Liver (tissue), 10 donors: ENCODE measurements at places on chromosomes 16 and 17. TPM values are rescaled to one million over a fixed set of nuclear protein-coding genes. Genes with fewer than 3 reads are reported as not detected.

DNA sequence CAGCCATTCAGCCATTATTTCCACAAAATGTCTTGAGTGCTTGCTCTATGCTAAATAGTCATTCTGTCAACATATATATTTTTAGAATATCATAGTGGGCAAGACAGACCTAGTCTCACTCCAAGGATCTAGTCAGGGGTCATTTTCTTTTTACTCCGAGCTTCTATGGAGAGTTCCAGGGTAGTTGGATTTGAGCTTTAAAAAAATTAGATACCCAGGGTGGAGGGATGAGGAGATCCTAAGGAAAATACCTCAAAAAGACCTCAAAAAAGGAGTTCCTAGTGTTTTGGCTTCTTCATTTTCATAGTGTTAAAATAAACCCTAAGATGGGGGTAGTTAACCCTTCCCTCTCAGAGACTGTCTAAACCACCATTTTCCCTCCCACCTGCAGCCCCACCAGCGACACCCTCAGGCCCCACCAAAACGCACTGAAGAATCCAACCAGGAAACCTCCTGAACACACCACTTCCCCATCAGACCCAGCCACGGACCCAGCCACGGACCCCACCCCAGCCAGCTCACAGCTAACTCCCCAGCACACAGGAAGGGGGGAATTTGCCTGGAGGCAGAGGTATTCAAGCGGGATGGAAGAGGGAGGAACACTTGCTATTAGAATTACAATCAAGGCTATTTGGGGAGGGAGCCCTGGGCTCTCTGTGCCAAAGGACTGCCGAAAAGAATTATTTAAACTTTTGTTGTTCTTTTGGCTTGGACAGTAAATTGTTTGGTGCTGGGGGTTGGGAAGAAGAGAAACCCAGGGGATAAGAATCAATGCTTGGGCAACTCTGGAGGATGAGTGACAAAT is 2.2 kb downstream of the ETV4 start:
- DNase-seq, result no peak

- DNase-seq, result no peak
Measured at GRCh38 chr16:49964973-49965372, 60.1 kb upstream of the CNEP1R1 start.

GRCh38 chr17:32223703-32224102 is 41.9 kb upstream of the RHBDL3 start:
- no peak for DNase-seq

DNA sequence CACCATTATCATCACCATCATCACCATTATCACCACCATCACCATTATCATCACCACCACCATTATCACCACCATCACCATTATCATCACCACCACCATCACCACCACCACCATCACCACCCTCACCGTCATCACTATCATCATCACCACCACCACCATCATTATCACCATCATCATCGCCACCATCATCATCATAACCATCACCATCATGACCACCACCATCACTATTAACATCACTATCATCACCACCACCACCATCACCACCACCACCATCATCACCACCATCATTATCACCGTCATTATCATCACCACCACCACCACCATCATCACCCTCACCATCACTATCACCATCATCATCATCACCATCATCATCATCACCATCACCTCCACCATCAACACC is 9.1 kb downstream of the FOXL1 start:
- no peak for DNase-seq

- no peak for DNase-seq
Measured at GRCh38 chr16:25796239-25796638, 104.5 kb downstream of the HS3ST4 start.

SMTNL2 gene
- 0.13 TPM for polyA plus RNA-seq
